ENCODE measurements at places on chromosomes 16 and 17.

DNA sequence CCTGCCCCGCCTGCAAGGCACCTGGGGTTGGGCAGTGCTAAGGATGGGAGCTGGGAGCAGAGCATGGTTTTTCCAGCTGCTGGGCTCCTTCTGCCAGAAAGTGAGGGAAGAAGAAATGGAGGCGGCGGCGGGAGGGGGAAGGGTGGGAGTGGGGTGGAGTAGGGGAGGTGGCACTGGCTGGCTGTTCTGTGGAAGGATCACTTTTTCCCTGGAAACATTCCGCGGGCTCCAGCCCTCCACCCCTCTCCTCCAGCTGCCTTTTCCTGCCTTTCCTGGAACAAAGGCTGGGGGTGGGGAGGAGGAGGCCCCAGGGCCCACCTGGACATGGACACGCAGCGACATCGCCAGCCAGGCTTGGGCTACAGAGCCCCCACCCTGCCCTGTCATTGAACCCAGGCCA is 41.1 kb downstream of the CFAP20 start:
- no peak for DNase-seq

DNA sequence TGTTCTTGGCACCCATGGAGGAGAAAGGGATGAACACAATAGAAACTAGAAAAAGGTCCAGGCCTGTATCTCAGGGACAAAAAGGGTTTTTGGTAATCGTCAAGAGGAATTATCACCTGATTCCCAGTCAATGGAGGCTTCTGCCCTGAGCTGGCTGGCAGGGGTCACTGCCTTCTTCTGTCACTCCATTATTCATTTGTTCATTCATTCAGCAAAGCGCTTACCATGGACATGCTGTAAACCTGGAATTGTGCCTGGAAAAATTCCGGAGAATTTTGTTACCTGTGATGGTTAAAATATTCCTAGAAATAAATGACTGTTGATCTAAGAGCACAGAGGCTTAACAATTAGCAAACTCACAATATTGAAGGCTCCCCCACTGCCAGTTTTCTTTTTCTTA is 212.3 kb downstream of the SHISA9 start:
- no peak for DNase-seq

DNA sequence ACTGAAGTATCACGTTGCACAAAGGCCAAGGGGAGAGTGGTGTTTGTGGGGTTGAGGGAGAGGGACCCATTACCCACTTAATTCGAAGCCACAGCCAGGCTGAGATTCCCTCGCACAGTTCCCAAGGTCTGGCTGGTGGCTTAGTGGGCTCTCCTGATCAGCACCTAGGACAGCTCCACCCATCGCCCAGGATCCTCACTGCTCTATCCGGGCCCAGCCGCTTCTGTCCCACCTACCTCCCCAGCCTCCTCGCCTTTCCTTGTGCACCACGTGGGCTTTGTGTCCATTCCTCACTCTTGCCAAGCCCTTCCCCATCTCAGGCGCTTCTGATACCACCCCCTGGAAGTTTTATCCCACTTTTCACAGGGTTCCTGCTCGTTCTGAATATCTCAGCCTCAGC is 163.5 kb downstream of the CCT6B start:
- peak; percentile 60 for DNase-seq

- no peak for DNase-seq
These were observed 9.3 kb upstream of the ZC3H18 start for GRCh38 chr16:88560714-88561484.

DNA sequence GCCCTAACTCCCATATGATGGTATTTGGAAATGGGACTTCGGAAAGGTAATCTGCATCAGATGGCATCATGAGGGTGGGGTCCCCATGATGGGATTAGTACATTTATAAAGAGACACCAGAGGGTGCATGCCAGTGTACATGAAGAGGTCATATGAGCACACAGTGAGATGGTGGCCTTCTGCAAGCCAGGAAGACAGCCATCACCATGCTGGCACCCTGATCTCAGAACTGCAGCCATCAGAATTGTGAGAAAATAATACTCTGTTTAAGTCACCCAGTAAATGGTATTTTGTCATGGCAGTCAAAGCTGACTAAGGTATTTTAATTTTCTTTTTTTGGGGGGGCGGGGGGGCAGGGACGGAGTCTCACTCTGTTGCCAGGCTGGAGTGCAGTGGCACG is 47.1 kb upstream of the ABCA10 start:
- DNase-seq = no peak

GRCh38 chr16:4293822-4294457 is 21.1 kb upstream of the TFAP4 start:
- DNase-seq = peak; percentile 81

DNA sequence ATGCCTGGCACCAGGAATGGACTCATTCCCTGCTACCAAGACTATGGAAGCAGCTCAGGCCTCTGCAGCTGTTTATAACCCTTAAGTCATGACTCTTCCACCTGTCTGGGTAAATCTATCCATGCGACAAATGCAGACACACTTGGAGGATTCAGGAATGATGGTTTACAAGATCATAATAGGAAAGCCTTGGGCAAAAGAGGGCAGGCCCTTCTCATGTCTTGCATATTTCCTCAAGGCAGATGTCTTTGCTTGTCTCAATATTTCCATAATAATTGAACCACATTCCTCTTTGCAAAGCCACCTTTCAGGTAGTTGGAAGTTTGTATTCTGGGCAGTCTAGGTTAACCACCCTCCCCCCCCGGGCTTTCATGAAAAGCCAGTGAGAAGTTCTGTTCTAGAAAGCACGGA is 884 bp upstream of the JPT1 start:
- DNase-seq = no peak

Data from renal cortex interstitium (tissue), 15 donors.